ENCODE measurements at places on chromosomes 13 and 19.

DNA sequence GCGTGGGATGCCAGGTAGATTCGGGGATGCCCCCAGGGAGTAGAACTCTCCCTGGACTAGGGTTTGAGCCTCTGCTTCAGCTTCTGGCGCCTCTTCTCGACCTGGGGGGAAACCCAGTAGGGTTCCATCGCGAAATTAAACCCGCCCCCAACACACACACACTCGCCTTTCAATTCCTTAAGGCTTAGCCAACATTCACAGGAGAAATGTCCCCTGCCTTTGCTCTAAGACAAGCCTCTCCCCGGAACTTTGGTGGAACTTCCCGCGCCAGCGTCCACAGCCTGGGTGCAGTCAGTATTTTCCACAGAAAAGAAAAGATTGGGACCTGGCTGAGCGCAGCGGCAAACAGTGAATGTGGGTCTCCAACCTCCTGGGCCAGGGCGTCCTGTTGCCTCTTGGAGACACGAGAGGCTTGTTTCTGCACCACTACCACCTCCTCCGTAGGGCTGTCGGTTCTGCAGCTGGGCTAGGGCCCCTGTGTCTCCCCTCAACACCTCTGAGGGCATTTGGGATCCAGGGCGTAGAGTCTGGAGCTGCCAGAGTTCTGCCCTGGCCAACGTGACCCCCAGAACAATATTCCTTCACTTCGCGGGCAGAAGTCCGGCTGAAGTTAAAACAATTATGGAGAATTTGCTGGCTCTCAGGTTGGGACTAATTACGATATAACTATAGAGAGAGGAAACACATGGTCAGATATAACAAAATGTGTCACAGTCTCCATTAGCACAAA lies 3.2 kb downstream of the PDX1 start:
- DNase-seq: no peak

- DNase-seq: no peak
Measured at GRCh38 chr19:20471431-20471830, 94.2 kb downstream of the ZNF737 start.

GRCh38 chr13:83350569-83350968 lies 531.7 kb downstream of the SLITRK1 start:
- no peak for DNase-seq

DNA sequence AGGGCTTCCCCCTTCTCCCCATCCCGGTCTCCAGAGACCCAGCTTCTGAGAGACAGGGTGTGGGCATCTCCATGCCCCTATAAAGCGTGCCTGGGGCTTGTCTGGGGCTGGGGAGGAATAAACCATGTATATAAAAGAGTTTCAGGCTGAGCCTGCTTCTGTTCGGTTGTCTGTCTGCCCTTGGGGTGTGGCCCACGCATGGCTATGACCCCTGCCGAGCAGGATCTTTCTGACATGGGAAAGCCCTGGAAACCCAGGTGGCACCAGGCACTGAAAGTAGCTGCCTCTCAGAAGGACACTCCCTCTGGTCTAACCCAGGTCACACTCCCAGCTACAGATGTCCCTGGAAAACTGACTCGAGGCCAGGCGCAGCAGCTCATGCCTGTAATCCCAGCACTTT lies 8.2 kb downstream of the TMEM59L start:
- DNase-seq: no peak

GRCh38 chr19:24054044-24054935 lies 32.7 kb upstream of the ZNF254 start:
- DNase-seq: no peak

DNA sequence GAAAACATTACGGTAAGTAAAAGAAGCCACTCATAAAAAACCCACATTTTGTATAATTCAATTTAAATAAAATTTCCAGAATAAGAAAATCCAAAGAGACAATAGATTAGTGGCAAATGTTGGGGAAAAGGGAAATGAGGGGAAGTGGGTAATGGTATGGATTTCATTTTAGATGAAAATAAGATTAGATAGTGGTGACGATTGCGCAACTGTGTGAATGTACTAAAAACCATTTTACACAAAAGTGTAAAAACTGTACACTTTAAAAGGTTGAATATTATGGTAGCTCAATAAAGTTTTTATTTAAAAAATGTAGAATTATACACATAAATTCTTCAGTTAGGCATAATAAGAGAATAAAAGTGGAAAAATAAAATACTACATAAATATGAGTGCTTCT lies 3.7 kb downstream of the MBD3L1 start:
- no peak for DNase-seq

DNA sequence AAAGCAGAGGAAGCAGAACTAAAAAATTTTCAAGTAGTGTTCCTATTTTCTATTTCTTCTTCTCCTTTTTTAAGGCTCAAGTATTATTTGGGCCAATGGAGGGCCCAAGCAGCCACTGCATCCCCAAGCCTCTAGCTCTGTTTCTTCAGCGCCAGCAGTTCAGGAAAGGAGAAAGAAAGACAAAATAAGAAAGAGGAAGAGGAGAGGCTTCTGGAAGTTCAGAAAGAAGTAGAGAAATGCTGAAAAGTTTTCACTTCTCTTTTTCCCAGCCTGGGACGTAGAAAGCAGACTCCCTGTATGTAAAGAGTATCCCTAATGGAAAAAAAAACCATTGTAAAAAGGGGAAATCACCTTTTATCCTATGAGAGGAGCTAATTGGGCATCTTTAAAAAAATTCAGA lies 165.5 kb upstream of the KLF12 start:
- DNase-seq: no peak

GRCh38 chr19:38691938-38692457 lies 44.5 kb downstream of the ACTN4 start:
- no peak for DNase-seq

DNA sequence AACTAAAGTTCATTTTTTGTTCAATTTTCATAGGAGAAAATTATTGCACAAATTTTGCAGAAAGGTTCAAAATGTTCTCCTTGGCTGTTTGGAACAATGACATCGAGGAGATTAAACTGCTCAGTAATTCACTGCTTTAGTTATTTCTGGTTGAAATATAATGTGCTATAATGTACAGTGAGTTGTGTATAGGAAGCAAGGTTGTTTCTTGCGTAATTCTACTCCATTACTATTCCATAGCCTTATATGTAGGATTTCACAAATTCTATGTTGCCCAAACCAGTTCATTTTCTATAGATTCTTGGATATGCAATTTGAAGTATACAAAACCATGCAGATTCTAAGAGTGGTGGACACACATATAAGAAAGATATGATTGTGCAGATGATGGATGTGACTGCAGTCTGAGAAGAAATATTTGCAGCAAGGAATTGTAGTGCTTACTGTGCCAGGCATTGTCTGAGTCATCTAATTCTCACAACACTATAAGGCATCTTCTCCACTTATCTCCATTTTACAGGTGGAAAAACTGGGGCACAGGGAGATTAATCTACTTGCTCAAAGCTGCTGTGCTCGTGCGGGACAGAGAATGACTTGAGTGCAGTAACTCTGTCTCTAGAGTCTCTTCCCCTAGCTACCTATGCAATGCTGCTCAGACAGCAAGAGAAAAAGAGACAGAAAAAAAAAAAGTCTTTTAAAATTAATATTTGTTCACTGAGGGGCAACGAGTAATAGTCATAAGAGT lies 515.5 kb downstream of the MYO16 start:
- DNase-seq: no peak

DNA sequence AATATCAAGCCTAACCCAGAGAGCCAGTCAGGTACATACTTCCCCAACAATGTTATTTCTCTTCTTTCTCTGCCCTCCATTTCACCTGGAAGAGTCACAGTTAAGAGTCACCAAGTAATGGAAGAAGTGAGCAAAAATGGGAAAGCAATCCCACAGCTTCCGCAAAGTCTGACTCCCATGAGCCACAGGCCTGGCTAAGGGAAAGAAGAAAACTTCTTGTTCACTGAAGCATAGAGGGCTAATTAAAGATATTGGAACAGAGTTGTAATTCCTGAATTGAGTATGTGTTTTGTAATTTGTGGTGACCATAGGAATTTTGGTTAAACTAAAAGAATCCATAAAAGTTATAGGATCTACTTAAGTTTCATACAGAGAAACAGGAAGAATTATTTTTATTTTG lies 830.9 kb upstream of the PCDH20 start:
- no peak for DNase-seq

- no peak for DNase-seq
Measured at GRCh38 chr19:58545286-58546018, 1.6 kb downstream of the TRIM28 start.

- DNase-seq: no peak
Measured at GRCh38 chr13:28012383-28012782, 23.9 kb upstream of the URAD start.

- DNase-seq: no peak
Measured at GRCh38 chr13:28128030-28128429, 10.3 kb upstream of the PAN3 start.

DNA sequence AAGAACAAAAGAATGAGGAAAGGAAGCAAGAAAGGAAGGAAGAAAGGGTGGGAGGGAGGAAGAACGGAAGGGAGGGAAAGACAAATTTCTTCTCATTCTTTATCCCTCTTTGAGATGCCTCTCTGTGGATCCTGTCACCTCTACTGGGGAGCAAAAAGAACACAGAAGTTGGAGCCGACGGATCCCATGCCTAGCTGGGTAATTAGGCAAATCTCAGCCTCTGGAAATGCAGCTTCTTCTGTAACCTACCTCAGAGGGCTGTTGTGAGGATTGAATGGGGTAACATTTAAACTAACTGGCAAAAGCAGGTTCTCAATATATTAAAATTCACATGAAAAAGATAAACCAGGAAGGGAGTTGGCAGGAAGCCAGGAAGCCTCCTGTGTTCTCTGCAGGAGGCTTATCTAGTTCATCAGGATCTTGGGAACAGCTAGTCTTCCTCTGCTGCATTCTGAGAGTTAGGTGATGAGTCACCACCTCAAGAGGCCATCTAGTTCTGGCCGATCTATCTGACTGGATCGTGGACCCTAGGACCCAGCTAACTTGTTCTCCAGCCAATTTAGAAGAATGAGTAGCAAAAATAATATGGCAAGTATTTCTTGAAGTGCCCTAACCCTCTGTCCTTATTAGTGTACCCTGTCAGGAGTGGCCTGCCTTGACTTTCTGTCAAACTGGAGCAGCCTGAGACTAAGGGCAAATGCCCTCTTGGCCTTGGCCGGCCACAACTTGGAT lies 15.2 kb upstream of the CPB2 start:
- DNase-seq: no peak

DNA sequence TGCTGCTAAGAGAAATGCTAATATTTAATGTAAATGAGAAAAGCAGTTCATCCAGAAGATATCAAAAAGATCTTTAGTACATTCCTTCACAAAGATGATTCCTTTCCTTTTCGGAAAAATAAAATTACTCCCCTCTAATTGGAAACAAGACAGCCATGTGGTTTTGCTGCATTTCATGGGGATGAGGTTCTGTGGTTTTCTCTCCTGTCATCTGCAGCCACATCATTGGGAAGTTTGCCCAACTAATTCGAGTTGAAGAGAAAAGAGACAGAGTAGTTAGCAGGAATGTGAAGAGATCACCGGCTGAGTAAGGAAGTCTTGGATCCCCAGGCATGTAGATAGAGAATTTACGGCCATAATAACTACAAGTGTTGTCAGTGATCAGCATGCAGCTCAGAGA lies 122.1 kb downstream of the CYSLTR2 start:
- no peak for DNase-seq

DNA sequence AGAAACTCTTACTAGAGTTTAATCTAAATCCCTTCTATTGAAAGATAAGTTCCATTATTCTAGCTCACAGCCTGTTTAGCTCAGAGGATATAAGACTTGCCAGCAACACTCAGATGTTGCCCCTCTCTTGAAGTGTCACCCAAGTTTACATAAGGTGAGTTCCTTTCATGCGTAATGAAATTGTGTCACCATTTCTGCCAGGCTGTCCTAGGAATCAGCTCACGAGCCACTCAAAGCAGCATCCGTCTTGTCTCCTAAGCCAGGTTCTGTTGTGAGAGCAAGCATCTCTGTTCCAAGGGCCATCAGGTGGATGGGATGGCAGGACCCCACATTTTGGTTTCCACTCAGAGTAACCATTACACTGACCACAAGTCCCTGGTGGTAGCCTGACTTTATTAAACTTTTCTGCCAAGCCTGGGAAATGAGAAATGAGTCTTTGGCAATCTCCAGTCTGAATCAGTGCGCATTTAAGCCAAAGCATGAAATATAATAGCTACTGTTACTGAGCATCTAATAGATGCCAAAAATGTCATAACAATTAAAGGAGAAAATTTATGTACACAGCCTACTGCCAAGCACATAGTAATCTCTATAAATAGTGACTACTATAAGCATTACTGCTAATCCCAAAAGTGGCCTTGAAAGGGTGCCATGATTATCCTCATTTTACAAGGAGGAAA lies 179.6 kb upstream of the MIR17HG start:
- DNase-seq: no peak

DNA sequence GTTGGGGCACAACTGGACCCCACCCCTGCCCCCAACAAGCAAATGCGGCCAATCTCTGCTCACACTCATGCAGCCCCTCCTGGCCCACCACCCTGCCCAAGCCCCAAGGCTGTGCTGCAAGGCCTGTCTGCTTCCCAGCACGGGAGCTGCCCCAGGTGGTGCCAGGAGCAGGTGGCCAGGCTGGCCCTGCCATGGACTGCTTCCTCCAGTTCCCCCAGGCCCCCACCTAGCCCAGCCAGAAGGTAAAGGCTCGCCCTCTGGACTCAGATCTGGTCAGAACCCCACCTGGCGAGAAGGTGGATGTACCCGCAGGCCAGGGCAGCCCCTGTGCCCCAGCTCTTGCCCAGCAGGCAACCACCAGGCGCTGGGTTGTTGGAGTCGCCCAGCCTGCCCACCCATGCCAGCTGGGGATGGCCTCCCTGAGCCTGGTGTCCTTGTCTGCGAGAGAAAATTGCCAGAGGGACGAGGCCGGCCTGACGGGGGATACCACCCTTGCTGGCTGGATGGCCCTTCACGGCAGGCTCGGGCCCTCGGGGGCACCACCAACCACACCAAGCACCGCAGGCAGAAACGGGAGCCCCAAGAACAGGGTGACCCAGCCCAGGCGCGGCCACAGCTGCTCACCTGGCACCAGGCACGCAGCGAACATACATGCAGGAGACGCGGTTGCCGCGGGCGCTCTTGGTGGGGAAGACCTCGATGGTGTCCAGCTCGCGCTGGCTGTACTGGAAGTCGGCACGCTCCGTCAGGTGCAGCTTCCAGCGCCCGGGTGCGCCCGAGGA lies 4.5 kb downstream of the ABHD17A start:
- no peak for DNase-seq

- no peak for DNase-seq
Measured at GRCh38 chr19:3071768-3072167, 9.5 kb upstream of the TLE5 start.

DNA sequence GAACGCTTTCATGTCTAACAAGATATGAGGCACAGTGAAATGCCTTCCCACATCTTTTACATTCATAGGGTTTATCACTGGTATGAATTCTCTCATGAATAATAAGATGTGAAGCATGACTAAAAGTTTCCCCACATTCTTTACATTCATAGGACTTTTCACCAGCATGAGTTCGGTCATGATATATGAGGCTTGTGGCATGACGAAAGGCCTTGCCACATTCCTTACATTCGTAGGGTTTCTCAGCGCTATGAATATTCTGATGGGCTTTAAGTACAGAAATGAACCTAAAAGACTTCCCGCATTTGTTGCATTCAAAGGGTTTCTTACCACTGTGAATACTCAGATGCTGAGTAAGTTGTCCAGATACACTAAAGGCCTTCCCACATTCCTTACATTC lies 21.3 kb downstream of the ZNF607 start:
- DNase-seq: no peak
